Endothelial cell of umbilical vein (primary cell): ENCODE measurements at places on chromosomes 5 and 9. TPM values are rescaled to one million over a fixed set of nuclear protein-coding genes. Genes with fewer than 3 reads are reported as not detected.

Gene FAM200C
- total RNA-seq: 2.6 and 2.7 TPM in 2 replicates

Gene HRH2
- total RNA-seq: not detected in 2 replicates

Gene TICAM2
- total RNA-seq: 3.2 and 3.5 TPM in 2 replicates

Gene BTNL8
- total RNA-seq: not detected in 2 replicates

Gene SAPCD2
- total RNA-seq: 24.3 and 27.8 TPM in 2 replicates

Gene DAB2
- total RNA-seq: 245 and 283 TPM in 2 replicates

Gene KCNT1
- total RNA-seq: not detected in 2 replicates

Gene TNC
- 0.29 TPM in 1 of 2 replicates, not detected in the other for total RNA-seq

Gene PRDM9
- total RNA-seq: not detected in 2 replicates

Gene SHISAL2B
- not detected in 2 replicates for total RNA-seq

Gene C5orf52
- total RNA-seq: not detected in 2 replicates

Gene FAM169A
- 0.62 and 0.72 TPM in 2 replicates for total RNA-seq

Gene ADAMTS19
- not detected in 2 replicates for total RNA-seq

Gene ENTPD8
- total RNA-seq: 0.42 and 0.51 TPM in 2 replicates

Gene GRIN1
- not detected in 2 replicates for total RNA-seq

Gene GPX8
- total RNA-seq: 147 and 161 TPM in 2 replicates

Gene TIMD4
- total RNA-seq: not detected in 2 replicates

Gene LIX1
- not detected in 2 replicates for total RNA-seq

Gene OTP
- total RNA-seq: not detected in 2 replicates

Gene C9
- 0.44 TPM in 1 of 2 replicates, not detected in the other for total RNA-seq

Gene IFNA6
- total RNA-seq: not detected in 2 replicates

Gene SCGB3A1
- 0.73 TPM in 1 of 2 replicates, not detected in the other for total RNA-seq

Gene CCDC180
- 2.5 and 4.5 TPM in 2 replicates for total RNA-seq

Gene TLX3
- total RNA-seq: not detected in 2 replicates

Gene GLDC
- 2.6 and 4.7 TPM in 2 replicates for total RNA-seq

Gene TOPORS
- 16.2 and 16.8 TPM in 2 replicates for total RNA-seq

Gene EQTN
- total RNA-seq: not detected in 2 replicates

Gene FBP2
- not detected in 2 replicates for total RNA-seq

Gene TXNDC8
- total RNA-seq: not detected in 2 replicates

Gene DMRT3
- not detected in 2 replicates for total RNA-seq

Gene POU5F2
- total RNA-seq: 1.2 TPM in 2 replicates

Gene OLFM1
- total RNA-seq: 0.42 and 0.95 TPM in 2 replicates

Gene PTGR1
- total RNA-seq: 79.1 and 101 TPM in 2 replicates

Gene SPAAR
- total RNA-seq: 13.0 and 24.8 TPM in 2 replicates

Gene RLN1
- not detected in 2 replicates for total RNA-seq

Gene AMBP
- total RNA-seq: not detected in 2 replicates

Gene GLRA1
- not detected in 2 replicates for total RNA-seq

Gene SLC24A2
- total RNA-seq: not detected in 2 replicates

Gene PIGO
- 17.7 and 23.5 TPM in 2 replicates for total RNA-seq

Gene COL27A1
- total RNA-seq: 48.6 and 49.1 TPM in 2 replicates

Gene KIF20A
- 72.0 and 78.1 TPM in 2 replicates for total RNA-seq

Gene IFNA2
- total RNA-seq: not detected in 2 replicates

Gene SLC34A3
- not detected in 2 replicates for total RNA-seq

Gene CARTPT
- not detected in 2 replicates for total RNA-seq

Gene LRRC26
- not detected in 2 replicates for total RNA-seq

Gene BAAT
- not detected in 2 replicates for total RNA-seq

Gene EIF4E1B
- not detected in 2 replicates for total RNA-seq
